ENCODE measurements at places on chromosomes 13 and 19.

DNA sequence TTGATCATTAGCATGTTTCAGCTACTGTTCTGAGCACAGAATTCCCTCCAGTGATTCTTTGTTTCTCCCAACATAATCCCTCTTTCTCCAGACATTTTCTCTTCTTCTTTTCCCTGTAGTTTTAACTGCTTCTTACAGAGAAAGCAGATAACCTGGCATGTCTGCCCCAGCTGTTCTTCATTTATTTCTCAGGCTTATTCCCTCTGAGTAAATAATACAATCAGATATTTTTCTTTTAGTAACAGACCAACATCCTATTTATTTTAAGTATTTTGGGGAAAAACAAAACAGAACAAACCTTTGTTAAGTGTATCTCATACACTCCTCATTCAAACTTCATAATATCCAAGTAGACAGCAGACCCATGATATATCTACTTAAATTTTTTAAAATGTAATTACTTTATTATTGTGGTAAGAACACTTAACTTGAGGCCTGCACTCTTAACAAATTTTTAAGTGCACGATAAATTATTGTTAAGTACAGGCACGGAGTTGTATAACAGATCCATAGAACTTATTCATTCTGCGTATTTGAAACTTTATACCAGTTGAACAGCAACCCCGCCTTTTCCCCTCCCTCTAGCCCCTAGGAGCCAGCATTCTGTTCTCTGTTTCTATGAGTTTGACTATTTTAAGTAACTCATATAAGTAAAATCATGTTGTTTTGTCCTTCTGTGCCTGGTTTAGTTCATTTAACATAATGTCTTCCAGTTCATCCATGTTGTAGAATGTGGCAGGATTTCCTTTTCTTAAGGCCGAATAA is 540.0 kb downstream of the LMO7 start:
- no peak for DNase-seq

- DNase-seq: no peak
Measured at GRCh38 chr19:28396287-28396831, 816.6 kb downstream of the UQCRFS1 start.

- DNase-seq: no peak
Measured at GRCh38 chr13:58376775-58377174, 745.2 kb downstream of the PCDH17 start.

- DNase-seq: no peak
Measured at GRCh38 chr19:2282062-2282861, at the start of gene PEAK3. TSS of gene PEAK3 (minus strand) at chr19:2282175. CDS start at chr19:2280931, 1,244 bp downstream.

- DNase-seq: no peak
Measured at GRCh38 chr13:113963376-113963775, 10.5 kb downstream of the C13orf46 start.

DNA sequence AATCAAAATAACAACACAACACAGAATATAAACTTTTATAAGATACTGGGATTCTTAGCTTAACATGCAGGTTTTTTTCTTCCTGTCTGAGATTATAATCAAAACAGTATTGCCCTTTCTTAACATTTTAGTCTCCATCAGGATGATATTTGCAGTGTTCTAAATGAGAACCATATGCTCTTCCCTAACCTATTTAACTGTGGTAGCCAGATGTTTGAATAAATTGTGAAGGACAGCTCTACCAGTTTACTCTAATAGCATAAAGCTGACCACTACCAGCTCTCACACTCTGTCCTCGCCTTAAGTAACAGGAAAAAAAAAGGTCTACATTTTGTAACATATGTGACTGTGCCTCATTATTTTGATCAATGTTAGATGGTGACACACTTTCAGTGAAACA is 618.7 kb upstream of the SGCG start:
- DNase-seq: no peak

GRCh38 chr19:38319421-38320258 is at the start of gene KCNK6:
TSS of gene KCNK6 (plus strand) at chr19:38319845. CDS start at chr19:38319951, 106 bp downstream.
- DNase-seq: peak; percentile 38

All from activated T-cell treated with anti-CD3 and anti-CD28 coated beads for 48 hours (primary cell).